ENCODE measurements at places on chromosomes 4 and X.

DNA sequence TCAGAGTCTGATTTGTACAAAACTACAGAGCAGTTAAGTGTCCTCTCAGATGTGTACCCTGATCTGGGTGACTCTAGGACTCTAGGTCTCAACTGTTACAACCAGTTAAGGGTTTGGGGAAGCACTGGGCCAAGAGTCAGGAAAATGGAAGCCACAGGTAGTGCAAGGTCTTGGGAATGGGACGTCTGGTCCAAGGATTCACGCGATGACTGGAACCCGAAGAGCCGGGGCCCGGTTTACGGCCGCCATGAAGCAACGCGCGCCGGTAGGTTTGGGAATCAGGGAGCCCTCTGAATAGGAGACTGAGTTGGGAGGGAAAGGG, 321 bp upstream of the HPRT1 start:
- no peak for DNase-seq

GRCh38 chr4:81586706-81587105, 115.0 kb upstream of the RASGEF1B start:
- no peak for DNase-seq

DNA sequence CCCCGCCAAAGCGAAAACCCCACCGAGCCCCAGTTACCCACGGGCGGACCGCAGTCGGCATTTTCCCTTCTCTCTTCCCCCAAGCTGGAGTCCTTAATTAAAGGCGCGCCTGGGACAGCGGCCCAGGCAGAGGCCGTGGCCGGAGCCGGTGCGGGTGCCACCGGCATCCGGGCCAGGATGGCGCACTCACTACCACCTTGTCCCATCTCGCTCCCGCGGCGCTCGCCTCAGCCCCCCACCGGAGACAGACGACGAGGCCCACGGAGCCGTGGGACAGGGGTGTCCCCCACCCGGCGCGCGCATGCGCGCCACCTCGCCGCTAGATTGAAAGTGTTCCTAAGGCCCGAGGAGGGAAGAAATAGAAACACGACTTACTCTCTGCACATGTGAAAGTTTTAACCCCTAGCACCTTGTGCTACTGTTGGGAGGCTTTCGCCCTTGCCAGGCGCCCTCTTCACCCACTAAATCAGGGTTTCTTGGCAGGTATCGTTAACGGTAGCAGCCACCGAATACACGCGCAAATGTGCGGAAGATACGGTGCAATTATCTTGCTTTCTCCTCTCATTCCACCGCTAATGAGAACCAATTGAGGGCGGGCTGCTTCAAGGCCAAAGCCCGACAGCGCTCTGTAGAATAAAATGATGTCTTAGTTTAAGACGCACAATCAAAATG, 64.3 kb upstream of the CCDC160 start:
- peak; percentile 17 for DNase-seq

GRCh38 chrX:69120476-69120875, 44.8 kb downstream of the PJA1 start:
- no peak for DNase-seq

GRCh38 chrX:118802857-118803256, 20.8 kb upstream of the ZCCHC12 start:
- DNase-seq, result no peak

GRCh38 chr4:42655921-42656678, 805 bp downstream of the ATP8A1 start:
- peak; percentile 19 for DNase-seq

- DNase-seq, result no peak
These were observed 11.9 kb upstream of the MAGEB16 start for GRCh38 chrX:35786271-35786670.

GRCh38 chr4:173235050-173235449, 66.4 kb downstream of the GALNT7 start:
- no peak for DNase-seq

GRCh38 chr4:39043861-39044363, 11.7 kb upstream of the TMEM156 start:
- no peak for DNase-seq

Data from NCI-H510A treated with DMSO at 0.1 percent for 48 hours (cell line).